Activated naive CD8-positive, alpha-beta T cell treated with anti-CD3 and anti-CD28 coated beads, Interleukin-2, amount 50 U/mL, for 16 hours (primary cell): ENCODE measurements at places on chromosomes 2 and 18.

DNA sequence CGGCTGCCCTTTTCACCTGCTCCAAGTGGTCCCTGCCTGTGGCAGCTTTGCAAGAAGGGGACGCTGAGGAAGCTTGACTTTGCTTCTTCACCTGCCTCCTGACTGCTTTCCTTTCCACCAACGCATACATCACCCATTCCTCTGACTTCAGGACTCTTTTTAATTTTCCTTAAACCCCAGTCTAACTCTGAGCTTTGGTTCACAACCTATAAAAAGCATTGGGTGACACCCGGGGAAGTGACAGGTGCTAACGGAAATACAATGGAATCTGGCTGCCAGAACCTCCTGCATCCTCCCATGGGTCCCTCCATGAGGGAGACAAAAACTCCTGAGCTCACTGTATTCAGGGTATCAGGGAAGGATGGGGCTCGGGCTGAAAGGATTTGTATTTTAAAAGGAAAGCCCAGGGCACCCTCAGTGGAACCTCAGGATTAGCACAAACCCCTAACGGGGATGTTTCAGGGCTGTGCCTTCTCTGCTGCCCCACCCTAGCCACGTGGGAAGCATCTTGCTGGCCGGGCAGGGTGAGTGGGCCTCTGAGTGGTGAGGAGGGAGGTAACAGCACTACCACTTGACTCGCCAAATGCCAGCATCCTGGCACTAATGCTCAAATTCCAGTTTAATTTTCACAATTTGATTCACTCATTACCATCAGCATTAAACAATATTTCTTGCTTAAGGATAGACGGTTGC is 284.8 kb downstream of the CELF4 start:
- DNase-seq, result no peak

- DNase-seq, result no peak
Observed at GRCh38 chr18:45760462-45761036, 36.6 kb downstream of the SLC14A1 start.

DNA sequence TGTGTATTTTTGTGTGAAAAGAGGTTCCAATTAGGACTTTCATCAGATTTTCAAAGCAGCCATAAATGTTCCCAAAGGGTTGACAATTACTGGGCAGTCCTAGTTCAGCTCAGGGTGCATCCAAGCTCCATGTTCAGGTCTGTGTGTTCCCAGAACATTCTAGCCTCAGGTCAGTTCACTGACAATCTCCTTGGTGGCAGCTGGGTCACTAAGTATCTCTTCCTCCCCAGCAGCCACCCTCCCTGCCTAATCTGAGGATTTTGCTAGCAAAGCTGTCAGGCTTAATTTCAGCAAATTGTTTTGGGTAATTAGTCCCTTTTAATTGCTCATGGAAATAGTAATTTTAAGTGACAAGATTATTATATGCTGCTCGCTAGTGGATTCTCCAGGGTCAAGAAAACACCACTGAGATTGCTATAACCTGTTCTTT is 29.8 kb downstream of the UPP2 start:
- no peak for DNase-seq

DNA sequence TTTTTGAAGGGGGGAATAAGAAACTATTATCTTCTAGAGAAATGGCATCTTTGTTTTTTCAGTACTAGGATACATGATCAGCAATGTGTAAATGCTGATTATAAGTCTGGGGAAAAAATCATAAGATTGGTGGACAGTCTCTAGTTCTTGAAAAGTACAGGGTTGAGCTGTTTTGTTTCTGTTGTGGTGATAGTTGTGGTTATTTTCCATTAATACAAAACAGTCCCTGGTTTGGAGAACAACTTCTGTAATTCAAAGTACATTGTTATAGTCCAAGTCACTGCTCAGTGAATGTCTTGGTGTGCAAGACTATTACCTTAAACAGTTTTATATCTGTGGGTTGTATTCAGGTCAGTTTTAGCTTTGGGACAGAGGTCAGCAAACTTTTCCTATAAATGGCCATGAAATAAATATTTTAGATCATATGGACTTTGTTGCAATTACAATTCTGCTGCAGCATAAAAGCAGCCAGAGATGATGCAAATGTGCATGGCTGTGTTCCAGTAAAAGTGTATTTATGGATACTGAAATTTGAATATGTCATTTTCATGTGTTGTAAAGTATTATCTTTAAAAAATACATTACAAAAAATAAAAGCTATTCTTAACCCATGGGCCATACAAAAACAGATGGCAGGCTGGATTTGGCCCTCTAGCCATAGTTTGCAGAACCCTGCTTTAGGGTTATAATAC is 111.0 kb downstream of the CERS6 start:
- DNase-seq, result no peak

DNA sequence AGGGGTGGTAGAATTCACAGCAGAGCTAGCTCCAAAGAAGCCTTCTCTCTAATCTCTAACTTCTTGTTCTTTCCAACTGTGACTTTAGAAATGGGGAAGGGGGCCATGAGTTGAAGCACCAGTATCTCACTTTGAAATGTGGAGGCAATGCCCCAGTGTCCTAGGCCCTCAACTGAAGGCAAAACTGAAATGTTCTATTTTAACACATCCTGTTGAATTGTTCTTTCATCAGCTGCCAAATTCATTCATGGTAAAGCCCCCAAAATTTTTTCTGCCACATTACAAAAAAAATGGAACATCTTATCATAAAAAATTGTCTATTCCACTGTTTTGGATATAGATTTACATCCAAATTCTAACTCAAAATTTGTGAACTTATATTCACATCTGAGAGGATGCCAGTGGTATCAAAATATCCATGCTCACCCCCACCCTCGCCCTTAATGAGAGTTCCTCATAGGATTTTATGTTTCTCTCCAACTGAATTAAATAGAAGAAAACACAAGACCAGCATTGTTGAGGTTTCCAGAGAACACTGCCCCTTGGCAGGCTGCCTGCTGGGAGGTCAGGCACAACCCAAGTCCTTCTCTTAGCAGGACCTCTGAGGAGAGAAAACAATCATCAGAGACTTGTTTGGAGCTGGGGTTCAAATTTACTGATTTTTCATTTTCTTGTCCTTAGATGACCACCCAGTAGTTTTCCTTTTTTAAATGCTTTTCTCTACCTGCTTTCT is 147.4 kb upstream of the PGAP1 start:
- no peak for DNase-seq

DNA sequence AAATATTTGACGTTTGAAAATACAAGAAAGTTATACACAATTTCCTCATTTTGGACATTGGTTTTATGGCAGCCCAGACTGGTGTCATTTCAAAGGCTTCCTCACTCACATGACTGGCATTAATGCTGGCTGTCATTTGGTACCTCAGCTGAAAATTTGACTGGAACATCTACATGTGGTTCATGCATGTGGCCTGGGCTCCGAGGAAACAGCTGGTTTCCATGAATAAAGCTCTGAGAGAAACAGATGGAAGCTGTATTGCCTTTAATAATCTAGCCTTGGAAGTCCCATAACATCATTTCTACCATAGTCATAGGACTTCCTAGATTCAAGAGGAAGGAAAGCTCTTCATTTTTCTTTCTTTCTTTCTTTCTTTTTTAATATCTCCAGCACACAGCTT is 42.9 kb upstream of the RIT2 start:
- no peak for DNase-seq

- no peak for DNase-seq
Observed at GRCh38 chr2:120897399-120897798, 161.7 kb downstream of the GLI2 start.

- no peak for DNase-seq
Observed at GRCh38 chr2:31877008-31877407, 133.8 kb downstream of the MEMO1 start.

- DNase-seq, result no peak
Observed at GRCh38 chr2:237731663-237732062, 66.9 kb upstream of the RBM44 start.

DNA sequence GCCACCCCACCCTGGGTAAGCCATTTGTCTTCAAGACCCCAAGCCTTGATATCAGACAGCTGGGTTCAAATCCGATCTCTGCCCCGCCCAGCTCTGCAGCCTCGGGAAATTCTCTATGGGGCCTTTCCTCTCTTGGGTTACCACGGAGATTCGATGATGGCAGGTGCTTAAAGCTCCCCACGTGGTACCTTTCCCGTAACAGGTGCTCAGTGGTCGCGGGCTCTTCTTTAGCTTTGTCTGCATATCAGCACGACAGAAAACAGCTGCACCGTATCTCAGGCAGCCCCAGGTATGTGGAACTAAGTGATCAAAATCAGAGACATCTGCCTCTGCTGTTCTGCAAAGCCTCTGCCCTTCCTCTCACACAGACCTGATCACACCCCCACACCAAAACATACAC is 37.4 kb downstream of the TTC32 start:
- DNase-seq, result no peak

- no peak for DNase-seq
Observed at GRCh38 chr18:7755753-7756475, 188.8 kb downstream of the PTPRM start.

DNA sequence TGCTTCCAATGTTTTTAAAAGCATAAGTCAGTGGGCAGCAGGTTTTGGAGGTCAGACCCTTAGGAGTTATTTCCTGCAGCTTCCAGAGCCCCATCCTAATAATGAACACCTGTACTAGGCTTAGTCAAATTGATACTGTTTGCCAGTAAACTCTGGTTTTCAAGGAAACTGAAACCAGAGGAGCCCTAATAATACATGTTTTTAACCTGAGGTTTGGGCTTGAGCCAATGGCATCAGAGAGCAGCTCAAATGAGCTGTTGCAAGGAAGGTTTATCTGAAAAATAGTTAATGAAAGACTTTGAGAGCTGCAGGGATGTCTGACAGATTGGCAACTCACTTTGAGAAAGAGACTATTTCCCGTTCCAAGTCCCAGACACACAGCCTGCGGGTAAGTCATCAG is 54.6 kb downstream of the DCC start:
- no peak for DNase-seq

- no peak for DNase-seq
Observed at GRCh38 chr2:37436323-37436722, 91.9 kb downstream of the QPCT start.

DNA sequence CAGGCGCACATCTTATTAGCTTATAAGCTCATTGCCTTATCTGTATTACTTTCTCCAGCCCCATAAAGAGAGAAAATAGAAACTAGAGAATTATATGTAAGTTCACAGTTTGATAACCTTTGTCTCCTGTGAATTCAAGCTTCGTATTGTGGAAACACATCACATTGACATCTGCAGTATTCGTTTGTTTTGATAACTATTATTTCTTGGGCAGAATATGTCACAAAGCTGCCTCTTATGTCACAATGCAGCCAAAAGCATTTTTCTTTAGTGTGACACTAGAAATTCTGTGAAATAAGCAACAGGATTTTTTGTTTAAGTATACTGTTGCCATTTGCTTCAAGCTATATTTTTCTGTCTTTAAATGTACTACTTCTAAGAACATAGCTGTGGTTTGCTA is 221.5 kb downstream of the DOK6 start:
- DNase-seq, result no peak

- DNase-seq, result no peak
Observed at GRCh38 chr2:36445185-36445866, 89.7 kb downstream of the CRIM1 start.

DNA sequence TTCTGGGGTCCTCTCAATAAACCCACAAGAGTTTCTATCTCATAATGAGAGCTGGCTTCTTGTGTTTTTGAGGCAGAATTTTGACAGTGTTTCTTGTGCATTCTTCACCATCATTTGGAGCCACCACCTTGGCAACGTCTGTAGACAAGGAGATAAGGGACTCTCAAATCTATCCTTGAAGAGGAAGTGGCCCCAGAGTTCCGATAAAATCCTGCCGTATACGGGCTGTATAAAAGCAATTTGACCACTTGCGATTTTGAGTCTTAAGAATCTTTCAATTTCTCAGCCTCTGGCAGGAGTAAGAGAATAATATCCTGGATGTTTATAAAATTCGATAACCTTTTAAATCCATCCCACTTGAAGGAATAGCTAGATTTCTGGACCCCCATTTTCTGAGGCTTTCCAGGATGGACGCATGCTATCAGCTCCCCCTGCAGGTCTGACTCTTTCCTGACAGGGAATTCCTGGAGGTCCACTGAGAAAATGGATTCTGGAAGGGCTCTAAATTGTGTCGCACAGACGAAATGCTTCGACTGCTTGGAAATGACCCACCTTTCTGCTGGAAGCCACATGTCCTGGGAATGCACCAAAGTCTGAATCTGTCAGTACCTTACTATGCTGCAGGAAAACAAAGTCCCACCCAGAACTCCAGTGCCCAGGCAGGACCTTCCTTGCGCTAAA is 54.1 kb downstream of the E2F6 start:
- no peak for DNase-seq

- no peak for DNase-seq
Observed at GRCh38 chr18:45103319-45104048, 422.8 kb downstream of the SETBP1 start.

- DNase-seq, result no peak
Observed at GRCh38 chr2:25426326-25426725, 84.6 kb upstream of the DNMT3A start.

DNA sequence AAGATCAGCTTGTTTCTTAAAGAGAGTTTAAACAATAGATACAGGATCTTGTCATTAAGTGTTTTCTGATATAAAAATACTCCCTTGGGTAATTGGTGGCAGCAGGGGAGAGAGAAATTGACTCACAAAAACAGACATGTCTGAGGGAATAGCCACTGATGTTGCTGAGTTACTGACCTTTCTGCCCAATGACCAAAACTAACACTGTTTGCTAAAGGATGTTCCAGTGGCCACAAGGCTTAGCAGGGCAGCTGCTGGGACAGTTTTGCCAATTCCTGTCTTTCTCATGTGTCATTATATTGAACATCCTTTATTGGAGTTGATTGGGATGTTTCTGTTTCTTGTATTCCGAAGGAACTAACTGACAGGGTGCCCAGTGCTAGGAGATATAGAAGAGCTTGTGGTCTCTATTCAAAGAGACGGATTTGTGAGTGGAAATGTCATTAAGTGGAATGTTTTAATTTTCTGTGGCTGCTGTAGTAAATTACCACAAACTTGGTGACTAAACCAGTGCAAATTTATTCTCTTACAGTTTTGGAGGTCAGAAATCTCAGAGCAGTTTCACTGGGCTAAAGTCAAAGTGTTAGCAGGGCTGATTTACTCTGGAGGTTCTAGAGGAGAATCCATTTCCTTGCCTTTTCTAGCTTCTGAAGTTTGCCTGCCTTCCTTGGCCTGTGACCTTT is 124.8 kb upstream of the RMDN2 start:
- DNase-seq, result no peak

DNA sequence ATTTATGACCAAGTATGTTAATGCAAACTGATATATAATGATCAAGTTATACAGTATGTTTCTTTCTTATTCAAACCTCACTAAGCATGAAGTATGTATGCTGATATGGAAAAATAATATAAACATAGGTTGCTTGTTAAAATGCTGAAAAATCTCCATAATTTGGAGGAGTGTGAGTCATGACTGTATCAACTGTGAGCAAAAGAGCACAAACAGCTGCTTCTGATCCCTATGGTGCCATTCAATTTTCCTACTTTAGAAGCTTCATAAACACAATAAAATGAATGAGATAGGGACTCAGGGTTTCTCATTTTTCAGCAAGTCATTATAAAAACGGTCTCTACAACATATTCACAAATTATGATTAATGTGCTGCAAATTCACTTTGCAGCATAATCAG is 129.9 kb upstream of the TFPI start:
- DNase-seq, result no peak

- DNase-seq, result no peak
Observed at GRCh38 chr18:63488160-63488559, 11.4 kb downstream of the SERPINB5 start.
